ENCODE measurements at places on chromosomes 6 and 20.

DNA sequence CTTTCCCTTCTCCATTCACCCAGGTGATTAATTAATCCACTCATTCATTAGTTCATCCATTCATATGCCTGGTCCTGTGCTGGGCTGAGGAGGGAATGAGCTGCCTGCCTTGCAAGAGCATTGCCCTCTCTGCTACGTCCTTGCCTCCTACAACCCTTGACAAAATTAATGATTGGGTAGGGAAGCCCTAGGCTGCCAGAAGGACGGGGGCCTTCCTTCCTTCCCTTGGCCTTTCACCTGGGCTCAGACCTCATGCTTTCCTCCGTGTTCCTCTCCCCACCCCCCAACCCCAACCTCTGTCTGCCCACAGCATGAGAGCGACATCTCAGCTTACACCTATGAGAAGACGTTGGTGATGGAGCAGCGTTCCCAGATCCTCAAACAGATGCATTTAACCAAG lies 25.6 kb downstream of the SLC12A5 start:
- H3K27ac ChIP-seq, result no peak overlapping the region
- no peaks in the 10 kb centered on the region for H3K36me3 ChIP-seq
- H3K27me3 ChIP-seq, result no peaks in the 10 kb centered on the region
- DNase-seq, result no peak

DNA sequence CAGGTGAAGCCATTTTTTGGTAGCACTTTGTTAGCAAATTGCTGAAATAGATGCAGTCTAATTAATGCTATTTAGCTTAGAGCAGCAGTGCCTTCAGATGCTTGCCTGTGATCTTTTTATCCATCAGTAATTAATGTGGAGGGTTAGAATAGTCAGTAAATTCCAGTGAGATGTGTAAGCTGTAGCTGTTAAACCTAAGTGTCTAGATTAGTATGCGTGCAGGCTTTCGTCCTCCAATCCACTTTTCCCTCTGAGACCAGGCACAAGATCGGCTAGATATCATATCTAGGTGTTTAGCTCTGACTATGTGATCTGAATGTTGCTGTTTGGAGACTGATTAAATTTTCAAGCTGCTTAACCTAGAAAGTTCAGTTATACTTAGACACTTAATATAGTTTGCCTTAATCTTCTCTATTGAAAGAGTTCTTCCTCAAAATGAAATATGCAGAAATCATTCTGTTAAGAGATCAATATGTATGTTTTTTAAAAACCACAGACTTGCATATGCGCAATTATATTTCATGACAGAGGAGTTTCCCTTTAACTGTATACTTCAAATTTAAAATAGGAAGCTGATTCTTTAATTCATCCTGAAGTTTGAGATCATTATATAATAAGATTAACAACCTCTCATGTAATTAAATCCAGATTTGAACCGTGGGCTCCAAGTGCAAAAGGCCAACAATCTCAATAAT lies 41.2 kb downstream of the XRN2 start:
- H3K36me3 ChIP-seq, result no peaks in the 10 kb centered on the region
- H3K4me3 ChIP-seq, result no peak overlapping the region
- no peak overlapping the region for H3K27ac ChIP-seq
- H3K4me1 ChIP-seq, result no peaks in the 10 kb centered on the region

DNA sequence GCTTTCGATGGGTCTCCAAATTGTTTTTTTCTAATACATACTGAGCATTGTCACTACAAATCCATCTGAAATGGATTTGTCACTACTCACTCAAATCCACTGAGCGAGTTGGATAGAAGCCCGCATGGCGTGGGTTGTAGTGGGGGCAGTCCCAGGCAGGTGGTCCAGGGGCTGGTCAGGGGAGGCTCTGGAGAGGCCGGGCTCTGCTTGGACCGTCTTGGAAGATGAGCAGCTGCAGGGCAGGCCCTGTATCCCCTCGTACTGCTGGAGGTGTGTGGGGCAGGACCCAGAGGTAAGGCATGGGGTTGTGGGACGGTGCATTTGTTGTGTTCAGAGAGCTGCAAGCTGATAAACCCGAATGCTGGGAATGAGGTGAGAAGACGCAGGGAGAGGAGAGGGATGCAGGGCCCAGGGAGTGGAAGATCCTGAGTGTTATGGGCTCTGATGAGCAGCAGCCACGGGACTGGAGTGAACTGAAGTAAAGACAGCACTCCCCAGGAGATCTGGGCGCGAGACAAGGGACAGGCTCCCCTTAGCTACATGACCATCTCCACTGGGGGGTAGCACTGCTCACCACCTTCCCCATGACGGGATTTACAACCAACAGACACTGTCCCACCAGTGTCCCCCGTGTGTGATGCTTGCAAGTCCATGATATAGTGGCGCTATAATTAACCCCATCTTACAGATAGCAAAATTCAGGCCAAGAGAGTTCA lies 45.9 kb downstream of the PSMG4 start:
- no peaks in the 10 kb centered on the region for H3K36me3 ChIP-seq
- H3K27me3 ChIP-seq, result no peaks in the 10 kb centered on the region
- H3K4me3 ChIP-seq, result no peak overlapping the region
- H3K4me1 ChIP-seq, result no peaks in the 10 kb centered on the region
- no peak overlapping the region for H3K27ac ChIP-seq

DNA sequence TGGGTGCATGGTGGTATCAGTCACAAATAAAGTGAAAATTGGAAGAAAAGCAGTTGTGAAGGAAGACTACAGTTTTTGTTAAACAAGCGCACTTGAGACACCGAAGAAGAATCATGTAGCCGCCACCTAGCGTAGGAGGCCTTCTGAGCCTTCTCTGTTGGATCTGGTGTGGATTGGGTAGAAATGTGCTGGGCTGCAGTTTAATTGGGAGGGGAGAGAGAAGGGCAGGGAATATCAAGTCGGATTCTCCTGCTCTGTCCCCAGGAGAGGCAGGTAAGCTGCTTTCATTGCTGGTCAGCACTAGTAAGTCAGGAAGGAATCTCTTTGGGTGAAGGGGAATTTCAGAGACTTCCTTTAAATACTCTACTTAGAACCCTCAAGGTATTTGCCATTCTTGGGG lies 1.2 kb upstream of the FABP7 start:
- H3K36me3 ChIP-seq, result no peaks in the 10 kb centered on the region
- H3K4me1 ChIP-seq, result no peaks in the 10 kb centered on the region
- no peaks in the 10 kb centered on the region for H3K27me3 ChIP-seq

DNA sequence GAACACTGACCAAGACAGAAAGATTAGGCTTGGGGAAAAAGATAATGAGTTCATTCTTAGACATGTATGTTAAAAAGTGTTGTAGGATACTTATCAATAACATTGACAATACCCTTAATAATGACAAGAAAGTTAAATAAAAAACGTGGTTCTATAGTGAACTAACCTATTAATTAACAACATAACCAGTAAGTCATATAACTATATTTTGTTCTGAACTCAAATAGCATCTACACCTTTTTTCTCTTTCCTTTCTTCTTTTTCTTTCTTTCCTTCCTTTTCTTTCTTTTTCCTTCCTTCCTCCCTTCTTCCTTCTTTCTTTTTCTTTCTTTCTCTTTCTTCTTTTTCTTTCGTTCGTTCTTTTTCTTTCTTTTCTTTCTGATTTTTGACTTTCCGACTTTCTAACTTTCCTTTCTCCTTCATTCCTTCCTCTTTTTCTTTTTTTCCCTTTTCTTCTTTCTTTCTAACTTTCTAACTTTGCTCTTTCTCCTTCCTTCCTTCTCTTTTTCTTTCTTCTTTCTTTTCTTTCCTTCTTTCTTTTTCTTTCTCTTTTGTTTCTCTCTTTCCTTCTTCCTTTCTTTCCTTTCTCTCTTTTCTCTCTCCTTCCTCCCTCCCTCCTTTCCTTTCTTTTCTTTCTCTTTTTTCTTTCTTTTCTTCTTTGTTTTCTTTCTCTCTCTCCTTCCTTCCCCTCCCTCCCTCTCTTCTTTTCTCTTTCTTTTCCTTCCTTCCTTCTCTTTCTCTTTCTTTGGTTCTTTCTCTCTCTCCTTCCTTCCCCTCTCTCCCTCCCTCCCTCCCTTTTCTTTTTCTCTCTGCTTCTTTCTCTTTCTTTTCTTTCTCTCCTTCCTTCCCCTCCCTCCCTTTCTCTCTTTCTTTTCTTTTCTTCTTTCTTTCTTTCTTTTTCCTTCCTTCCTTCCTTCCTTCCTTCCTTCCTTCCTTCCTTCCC lies 24.6 kb downstream of the PRSS35 start:
- no peak overlapping the region for H3K4me3 ChIP-seq
- no peak for DNase-seq
- H3K4me1 ChIP-seq, result no peaks in the 10 kb centered on the region
- no peaks in the 10 kb centered on the region for H3K27me3 ChIP-seq

DNA sequence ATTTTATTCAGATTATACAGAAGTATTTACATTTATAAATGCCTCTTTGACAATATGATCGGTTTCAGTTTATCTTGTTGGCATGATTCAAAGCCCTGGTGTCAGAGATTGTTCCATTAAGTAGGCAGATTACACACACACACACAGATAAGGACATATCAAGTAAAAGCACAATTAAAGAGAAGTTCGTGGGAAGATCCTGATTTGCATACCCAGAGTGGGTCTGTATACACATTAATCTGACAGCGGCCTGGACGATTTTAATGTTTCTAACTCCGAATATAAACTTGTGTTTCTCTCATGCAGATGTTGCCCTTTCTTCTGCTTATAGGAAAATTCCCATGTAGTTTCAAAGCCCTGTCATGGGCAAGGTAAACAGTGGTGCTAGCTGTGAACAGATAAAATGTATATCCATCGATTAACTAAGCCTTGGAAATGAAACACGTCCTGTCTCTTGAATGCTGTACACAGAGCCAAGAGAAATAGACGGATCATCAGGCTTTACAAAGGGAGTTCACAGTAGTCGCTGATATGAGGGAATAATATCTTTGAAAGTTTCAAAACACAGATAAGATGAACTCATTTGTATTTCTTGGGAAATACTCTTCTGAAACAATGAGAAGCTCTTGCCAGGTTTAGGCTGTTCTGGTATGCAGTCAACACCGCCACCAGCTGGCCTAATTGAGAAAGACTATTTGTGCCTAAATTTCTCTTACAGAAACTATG lies 108.2 kb upstream of the GMDS start:
- no peaks in the 10 kb centered on the region for H3K27me3 ChIP-seq
- DNase-seq, result peak; percentile 63
- no peak overlapping the region for H3K4me3 ChIP-seq
- no peak overlapping the region for H3K27ac ChIP-seq

DNA sequence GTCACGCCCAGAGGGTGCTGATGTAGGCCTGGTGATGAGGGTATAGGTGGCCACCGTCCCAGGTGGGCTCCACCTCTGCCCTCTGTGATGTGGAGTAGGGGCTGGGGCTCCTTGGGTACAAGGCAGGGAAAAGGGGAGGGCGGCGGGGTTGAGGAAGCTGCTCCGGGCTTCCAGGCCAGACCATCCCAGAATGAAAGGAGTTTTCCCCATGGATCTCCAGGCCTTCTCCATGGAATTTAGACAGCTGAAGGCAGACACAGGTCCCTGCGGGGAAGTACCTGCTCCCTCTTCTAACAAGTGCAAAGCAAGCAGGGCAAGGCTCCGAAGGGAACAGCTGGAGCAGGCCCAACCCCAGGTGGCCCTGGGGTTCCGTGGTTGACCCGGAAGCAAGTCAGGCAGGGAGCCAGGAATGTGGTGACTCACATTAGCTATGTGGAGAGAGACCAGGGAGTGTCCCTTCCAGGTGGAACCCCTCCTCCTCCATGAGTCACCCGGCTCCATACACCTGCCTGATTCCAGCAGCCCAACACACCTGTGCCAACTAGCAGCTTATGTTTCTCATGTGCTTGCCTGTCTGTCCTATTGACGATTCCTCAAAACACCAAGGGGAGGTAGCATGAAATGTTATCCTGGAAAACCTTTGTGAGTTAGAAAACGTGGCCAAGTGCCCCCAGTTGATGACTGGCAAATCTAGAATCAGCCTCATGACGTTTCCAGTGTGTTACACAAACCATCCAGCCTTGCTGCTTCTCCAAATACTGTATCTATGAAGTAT lies 59.7 kb upstream of the SNX9 start:
- no peaks in the 10 kb centered on the region for H3K27me3 ChIP-seq
- H3K4me3 ChIP-seq, result no peak overlapping the region
- peak; percentile 99 for DNase-seq

GRCh38 chr20:36728986-36729385 lies 16.9 kb downstream of the NDRG3 start:
- H3K27me3 ChIP-seq, result no peaks in the 10 kb centered on the region
- H3K36me3 ChIP-seq, result no peaks in the 10 kb centered on the region
- no peak for DNase-seq
- H3K4me3 ChIP-seq, result no peak overlapping the region
- H3K4me1 ChIP-seq, result no peaks in the 10 kb centered on the region

GRCh38 chr6:17583811-17584210 lies 16.3 kb upstream of the FAM8A1 start:
- peak overlapping the region; percentile 27 for H3K4me3 ChIP-seq
- no peak for DNase-seq
- H3K4me1 ChIP-seq, result no peaks in the 10 kb centered on the region
- no peaks in the 10 kb centered on the region for H3K27me3 ChIP-seq
- H3K36me3 ChIP-seq, result no peaks in the 10 kb centered on the region

DNA sequence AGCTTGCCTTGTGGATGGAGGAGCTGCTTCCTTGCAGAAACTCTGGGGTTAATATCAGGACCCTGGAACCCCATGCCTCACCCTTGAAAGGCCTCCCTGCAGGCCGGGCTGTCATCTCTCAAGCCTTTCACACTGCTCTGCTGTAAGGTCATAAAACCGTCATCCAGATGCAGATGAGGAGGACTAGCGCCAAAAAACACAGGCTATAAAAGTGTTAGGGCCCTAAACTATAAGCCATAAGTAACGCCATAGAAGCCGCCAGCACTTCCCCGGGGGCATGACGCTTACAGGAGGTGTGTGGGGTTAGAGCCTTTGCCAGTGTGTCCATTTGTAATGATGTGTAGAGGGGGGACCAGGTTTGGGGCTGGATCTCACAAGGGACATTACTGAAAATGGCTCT lies 47.6 kb downstream of the CDH4 start:
- H3K36me3 ChIP-seq, result no peaks in the 10 kb centered on the region
- H3K4me1 ChIP-seq, result no peaks in the 10 kb centered on the region
- H3K27me3 ChIP-seq, result no peaks in the 10 kb centered on the region
- no peak overlapping the region for H3K27ac ChIP-seq

DNA sequence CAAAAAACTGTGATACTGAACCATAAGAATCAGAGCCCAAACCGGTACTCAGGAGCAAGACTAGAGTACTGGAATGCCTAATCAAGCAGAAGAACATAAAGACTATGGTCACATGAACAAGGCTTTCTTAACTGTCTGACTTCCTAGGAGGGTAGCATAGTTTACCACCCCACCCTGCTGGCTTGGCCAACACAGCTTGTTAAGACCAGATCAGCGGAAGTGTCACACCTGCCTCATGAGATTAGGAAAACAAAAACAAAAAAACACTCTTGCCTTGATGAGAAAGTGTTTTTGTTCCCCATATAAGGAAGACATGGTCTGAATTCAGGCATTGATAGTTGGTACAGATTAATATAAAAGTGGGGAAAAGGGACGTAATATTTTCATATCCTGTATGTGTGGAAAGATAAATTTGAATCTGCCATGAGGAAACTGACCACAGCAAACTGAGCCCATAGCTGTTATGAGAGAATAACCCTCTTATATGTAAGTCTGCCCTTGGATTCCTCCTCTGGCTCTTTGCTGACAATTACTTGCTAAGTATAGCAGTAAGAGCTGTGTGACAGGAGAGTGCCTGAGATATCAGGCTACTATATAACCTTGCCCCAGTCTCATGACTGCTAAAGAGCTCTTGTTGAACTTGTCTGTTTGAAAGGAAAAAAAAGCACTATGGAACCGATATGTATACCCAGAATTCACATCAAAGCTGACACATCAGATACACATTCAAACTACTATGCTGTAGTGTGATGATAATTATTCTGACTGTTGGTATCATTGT lies 197.1 kb downstream of the EPHA7 start:
- no peak overlapping the region for H3K4me3 ChIP-seq
- H3K36me3 ChIP-seq, result no peaks in the 10 kb centered on the region
- H3K27ac ChIP-seq, result no peak overlapping the region
- no peak for DNase-seq
- H3K27me3 ChIP-seq, result no peaks in the 10 kb centered on the region
- no peaks in the 10 kb centered on the region for H3K4me1 ChIP-seq
